ENCODE measurements at places on chromosomes 13 and 19.

GRCh38 chr13:42735010-42735409 lies 46.4 kb upstream of the FAM216B start:
- DNase-seq: no peak

- DNase-seq: no peak
These were observed 1.1 kb downstream of the CNFN start for GRCh38 chr19:42388851-42389489.

DNA sequence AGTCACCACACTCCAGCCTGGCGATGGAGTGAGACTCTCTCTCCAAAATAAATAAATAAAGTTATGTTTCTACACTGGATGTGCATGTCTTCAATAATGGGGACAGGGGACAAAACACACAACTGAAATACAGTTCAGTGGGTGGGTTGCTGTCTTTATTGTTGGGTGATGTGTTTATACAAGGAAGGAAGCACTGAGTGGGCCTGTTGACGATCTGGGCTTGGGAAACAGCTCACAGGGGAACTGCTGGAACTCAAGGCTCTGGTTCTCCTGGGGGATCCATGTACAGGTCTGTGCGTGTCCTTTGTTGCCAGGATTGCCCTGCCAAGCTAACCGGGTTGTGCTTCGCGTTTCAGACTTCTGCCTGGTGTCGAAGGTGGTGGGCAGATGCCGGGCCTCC lies 18.9 kb downstream of the SPINT2 start:
- DNase-seq: no peak

DNA sequence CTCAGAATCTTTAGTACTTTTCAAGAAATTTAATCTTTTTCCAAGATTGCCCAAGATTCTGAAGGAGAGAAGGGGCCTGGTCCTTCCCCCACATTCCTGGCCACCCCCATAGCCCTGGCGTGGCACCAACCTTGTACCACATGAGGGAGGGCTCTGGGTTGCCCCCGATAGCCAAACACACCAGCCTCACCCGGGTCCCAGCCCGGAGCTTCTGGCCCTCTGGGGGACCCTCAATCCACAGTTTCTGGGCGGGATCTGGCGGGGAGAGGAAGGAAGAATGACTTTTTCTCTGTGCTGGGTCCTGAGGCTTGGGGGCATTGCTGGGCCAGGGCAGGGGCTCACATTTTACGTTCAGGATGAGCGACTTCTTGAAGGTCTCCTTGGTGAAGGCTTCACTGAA lies 4.4 kb downstream of the NPHS1 start:
- no peak for DNase-seq

GRCh38 chr13:26786651-26787295 lies 26.2 kb upstream of the GPR12 start:
- DNase-seq: no peak

- no peak for DNase-seq
These were observed 13.0 kb downstream of the ZNF575 start for GRCh38 chr19:43545981-43546380.

- no peak for DNase-seq
These were observed 21.1 kb downstream of the TEX101 start for GRCh38 chr19:43435775-43436174.

GRCh38 chr19:43265664-43266025 lies 3.7 kb downstream of the PSG9 start:
- DNase-seq: no peak

DNA sequence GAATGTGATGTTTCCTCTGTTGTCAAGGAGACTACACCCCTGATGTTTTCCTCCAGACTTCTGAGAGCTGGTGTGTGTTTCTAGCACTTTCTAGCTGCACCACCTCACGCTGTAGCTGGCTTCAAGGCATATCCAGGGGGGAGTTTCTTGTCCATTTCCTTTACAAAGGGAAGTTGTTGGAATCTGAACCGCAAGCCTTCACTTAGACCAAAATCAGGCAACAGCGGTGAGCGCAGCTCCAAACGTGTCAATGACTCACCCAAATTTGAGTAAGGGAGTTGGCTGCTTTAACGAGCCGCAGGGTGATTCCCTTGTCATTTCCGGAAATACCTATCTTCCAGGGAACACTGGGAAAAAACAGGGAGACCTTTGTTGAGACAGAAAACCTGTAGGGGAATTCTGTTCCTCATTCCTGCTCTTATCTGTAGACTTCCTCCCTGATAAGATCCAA lies 2.5 kb downstream of the LDLR start:
- peak; percentile 57 for DNase-seq

GRCh38 chr13:108426893-108427292 lies 157.4 kb downstream of the TNFSF13B start:
- no peak for DNase-seq

DNA sequence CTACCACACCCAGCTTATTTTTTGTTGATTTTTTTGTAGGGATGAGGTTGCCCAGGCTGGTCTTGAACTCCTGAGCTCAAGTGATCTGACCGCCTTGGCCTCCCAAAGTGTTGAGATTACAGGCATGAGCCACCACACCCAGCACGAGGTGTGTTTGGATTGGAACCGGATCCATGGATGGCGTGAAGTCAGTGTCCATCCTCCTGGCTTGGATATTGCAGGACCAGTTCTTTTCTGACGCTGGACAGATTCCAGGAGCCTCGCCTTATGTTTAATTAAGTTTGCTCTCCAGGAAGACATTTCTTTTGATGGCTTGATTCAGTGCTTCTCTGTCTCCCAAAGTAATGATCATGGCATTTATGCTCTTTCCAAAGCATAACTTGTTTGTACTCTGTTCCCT lies 14.4 kb upstream of the RFXAP start:
- DNase-seq: no peak

GRCh38 chr13:23608701-23609413 lies 38.6 kb downstream of the TNFRSF19 start:
- no peak for DNase-seq

GRCh38 chr13:25738342-25739196 lies 313.2 kb downstream of the SHISA2 start:
- DNase-seq: no peak

Measured in thoracic aorta (tissue), 2 donors.